ENCODE measurements at places on chromosomes 4 and X.

DNA sequence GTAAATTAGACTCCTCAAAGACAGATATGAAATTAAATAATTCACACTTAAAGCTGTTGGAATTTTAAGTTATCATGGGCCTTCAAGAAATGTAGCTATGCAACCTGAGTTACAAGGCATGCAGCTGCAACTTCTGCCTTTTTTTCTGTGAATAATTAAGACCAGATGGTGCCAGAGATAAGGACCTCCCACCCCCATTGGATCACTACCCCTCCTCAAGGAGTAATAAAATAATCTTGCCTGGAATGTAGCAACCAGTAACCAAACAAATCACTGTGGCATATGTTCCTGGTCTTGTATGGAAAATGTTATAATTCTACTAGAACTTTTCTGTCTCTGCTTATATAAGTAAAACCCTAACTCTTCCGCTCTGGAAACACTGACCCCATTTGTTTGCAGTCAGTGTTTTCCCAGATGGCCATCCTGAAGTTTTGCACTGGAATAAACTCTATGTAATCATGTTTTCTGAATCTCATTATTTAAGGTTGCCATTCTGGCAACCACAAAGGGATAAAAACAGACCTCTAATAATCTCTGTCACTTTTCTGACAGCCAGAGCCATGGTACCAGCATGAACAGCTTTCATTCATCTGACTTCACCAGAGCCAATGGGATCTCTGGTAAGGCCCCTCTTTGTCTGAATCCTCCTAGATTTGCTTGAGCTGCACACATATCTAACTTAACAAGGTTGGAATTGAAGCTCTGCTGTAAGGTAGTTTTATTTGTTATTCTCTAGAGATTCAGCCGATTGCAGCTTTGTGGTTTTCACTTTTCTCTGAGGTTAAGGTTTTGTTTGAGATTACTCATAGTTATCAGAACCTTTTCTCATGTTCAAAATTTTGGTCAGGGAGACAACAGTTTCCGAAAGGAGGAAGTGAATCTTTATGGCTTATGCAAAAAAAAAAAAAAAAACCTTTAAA lies 274.6 kb downstream of the NAF1 start:
- no peak for DNase-seq

DNA sequence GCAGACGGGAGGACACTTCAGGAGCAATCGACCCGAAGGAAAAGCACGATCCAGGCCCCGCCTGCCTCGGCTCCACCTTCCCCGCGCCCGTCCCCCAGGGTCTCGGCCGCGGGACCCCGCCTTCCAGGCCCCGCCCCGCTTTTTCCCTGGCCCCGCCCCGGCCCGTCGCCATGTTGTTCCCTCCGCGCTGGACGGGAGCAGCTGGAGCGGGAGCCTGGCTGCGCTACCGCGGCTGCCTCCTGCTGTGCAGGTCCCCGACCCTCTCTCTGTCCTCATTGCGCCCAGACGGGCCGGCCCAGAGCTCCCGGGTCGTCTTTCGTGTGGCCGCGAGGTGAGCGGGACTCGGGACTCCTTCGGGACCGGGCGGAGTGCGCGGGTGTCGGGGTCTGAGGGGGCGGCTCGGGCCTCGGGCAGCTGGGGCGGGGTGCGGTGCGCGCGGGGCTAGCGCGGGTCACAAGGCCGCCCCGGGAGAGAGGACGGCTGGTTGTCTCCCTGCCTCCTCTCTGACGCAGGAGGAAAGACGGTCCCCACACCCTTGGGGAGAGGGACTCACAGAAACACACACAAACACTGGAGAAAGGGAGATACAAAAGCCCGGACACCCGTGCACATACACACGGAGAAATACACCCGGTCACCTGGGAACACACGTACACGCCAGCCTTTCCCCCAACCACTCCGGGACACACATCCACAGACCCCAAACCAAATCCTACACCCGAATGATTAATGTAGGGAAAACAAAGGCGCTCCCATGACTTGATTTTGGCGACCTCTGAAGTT lies at the start of gene RAB9A:
Gene RAB9A (plus strand): TSS at position 171 of the 783 bp plus-strand sequence. CDS start 19,619 bp downstream, outside the sequence.
- peak; percentile 70 for DNase-seq

DNA sequence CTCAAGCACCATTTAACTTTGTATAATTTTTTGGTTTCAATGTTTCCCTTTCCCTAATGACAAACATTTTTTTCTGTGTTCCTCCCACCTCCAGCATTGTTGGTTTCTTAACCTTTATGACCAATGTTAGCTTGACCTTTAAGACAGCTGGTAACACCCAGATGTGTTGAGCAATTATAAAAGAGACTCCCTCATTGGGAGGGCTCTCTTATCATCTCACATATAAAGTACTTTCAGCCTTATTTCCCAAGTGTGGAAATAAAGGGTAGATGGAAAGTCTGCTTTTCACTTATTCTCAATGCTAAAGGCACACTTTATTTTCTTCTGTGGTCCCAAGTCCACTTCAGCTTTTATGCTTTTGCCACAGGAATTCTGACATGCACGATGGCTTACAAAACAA lies 1420.4 kb downstream of the RAPGEF2 start:
- DNase-seq = no peak

- no peak for DNase-seq
Observed at GRCh38 chr4:7217474-7218321, 25.4 kb downstream of the SORCS2 start.

- no peak for DNase-seq
Observed at GRCh38 chrX:147884958-147885357, 26.8 kb upstream of the FMR1 start.

- no peak for DNase-seq
Observed at GRCh38 chrX:138748480-138748879, 37.0 kb upstream of the FGF13 start.

DNA sequence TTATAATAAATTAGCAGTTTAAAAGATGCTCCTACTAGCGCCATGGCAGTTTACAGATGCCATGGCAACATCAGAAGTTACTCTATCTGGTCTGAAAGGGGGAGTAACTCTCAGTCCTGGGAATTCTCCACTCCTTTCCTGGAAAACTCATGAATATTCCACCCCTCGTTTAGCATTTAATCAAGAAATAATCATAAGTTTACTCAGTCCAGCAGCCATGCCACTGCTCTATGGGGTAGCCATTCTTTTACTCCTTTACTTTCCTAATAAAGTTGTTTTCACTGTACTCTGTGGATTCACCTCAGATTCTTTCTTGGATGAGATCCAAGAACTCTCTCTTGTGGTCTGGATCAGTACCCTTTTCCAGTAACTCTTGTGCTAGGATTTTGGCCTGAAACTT lies 52.3 kb downstream of the GUCY1B1 start:
- no peak for DNase-seq

DNA sequence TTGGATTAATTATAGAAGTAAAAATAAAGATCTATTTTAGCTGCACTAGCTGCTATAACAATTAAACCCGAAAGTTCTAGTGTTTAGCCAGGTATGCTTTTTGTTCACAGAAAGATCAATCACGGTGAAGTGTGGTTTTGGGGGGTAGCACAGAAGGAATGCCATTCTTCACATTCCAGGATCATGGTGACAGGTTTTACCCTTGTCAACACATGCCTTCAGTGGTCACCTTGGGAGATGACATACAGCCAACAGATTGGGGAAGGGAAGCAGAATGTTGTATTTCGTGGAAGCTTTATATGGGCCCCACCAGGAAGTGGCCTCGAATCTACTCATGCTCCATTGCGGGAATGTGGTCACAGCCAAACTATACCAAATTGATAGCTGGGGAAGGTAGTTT lies 753.6 kb downstream of the RAPGEF2 start:
- DNase-seq = no peak

DNA sequence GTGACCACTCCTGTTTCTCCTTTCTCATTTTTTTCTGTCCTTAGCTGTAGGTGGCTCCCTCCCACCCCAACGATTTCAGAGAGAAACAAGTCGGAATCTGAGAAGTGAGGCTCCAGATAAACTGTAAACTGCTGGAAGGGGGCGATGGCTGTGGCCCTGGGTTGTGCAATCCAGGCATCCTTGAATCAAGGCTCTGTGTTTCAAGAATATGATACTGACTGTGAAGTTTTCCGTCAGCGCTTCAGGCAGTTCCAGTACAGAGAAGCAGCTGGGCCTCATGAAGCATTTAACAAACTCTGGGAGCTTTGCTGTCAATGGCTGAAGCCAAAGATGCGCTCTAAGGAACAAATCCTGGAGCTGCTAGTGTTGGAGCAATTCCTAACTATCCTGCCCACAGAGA lies 37.7 kb downstream of the ETDC start:
- DNase-seq = no peak

DNA sequence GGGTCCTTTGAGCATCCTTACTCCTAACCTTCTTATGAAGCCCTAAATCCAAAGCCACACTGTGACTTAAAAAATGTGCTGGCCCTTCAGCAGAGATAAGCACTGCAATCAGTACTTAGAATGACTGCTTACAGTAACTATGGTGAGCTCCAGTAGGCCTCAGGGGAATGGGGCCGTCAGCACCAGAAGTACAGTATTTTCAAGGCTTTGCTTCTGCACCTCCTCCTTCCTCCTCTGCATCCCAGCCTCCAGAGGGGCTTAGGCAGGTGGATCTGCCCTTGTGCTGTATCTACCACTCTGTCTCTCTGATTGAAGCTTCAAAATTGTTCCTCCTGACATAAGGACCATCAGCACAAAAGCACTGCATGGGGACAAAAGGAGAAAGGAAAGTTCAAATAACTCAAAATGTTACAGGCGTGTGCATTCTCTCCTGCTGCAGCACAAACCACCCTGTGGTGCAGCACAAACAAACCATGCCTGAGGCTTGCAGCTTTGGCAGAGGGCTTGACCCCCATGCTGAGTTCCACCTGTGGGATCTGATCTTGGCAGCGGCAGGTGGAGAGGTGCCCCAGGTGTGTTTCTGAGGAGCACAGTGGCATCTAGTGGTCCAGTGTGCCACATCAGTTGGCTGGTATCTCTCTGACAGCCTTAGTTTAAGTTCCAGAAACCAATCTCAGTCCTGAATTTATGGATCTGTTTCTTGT lies 164.7 kb downstream of the SOWAHB start:
- DNase-seq = no peak

DNA sequence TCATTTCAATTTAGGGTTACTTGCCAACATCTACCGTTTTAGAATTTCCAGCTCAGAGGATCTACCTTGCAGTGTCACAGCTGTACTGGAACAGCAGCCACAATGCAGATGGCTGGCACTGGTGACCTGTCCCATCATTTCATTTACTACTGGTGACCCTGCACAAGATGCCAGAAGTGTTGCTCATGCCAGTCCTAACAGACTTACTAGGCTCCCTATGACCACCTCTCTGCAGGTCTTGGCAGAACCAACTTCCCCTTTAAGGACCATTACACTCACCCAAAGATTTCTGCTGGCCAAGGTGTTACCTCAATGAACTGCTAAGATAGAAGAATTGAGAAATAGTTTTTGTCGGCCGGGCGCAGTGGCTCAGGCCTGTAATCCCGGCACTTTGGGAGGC lies 106.9 kb downstream of the C4orf51 start:
- no peak for DNase-seq

DNA sequence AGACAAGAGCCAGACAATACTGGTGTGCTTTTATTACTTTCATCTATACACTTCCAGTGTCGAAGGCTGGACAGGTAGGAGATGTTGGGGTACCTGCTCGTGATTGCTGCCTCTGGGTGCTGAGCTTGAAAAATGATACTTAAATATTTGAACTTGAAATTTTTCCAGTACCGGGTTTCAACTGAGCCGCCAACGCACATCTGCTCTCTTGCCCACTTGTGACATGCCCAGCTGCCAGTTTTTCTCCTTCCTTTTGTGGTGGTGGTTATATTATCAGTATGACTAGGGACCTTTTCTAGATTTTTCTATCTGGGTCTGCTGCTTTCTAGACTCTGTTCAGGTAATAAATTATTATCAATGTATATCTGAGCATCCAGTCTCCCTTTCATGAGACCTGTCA lies 3.4 kb downstream of the OGT start:
- peak; percentile 17 for DNase-seq

DNA sequence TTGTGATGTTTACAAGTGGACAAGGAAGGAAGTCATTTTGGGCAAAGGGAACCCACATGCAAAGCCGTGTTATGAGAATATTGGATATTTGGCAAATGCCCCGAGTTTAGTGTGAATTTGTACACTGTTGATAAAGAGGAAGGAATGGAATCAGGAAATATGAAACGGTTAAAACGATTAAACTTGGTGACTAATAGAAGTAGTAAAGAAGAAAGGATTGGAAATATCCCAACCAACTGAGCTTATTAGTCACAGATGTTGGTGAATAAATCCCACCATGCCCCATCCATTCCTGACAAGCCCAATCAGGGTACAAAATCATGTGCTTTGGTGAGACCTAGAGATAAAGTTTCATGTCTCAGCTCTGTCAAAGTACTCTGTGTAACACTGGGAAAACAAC lies 22.0 kb downstream of the ARHGAP24 start:
- no peak for DNase-seq

DNA sequence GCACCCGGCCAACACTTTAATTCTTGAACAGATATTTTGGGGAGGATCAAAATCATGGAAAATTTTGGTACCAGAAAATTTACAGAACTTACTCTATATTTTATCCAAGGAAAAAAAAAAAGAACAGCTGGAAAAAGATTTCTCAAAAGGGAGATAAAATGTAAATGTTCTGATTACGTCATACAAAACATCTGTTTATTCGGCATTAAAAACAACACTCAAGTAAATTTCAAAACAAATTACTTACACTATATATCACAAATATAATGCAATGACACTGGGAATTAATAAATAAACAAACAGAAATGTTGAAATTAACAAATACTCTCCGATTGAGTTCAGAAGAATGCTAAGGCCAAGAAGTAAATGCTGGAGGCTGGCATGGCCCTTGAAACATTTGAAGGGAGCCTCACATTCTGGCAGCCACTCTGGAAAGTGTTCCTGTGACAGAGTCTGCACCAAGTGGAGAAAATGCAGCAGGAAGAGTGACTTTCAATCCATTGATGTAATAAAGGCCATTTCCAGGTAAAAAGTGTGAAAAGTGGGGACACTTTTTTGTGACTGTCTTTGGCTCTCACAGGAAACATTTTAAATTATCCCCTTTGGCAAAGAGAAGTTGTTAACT lies 486.0 kb upstream of the CTSO start:
- DNase-seq = no peak

All from stimulated activated CD4-positive, alpha-beta T cell treated with anti-CD3 and anti-CD28 coated beads, Interleukin-4, amount 100 ng/mL, for 4 hours (primary cell).